Activated T-cell treated with anti-CD3 and anti-CD28 coated beads, Interleukin-2, amount 50 U/mL, for 1 hour (primary cell): ENCODE measurements at places on chromosomes 12 and 14.

DNA sequence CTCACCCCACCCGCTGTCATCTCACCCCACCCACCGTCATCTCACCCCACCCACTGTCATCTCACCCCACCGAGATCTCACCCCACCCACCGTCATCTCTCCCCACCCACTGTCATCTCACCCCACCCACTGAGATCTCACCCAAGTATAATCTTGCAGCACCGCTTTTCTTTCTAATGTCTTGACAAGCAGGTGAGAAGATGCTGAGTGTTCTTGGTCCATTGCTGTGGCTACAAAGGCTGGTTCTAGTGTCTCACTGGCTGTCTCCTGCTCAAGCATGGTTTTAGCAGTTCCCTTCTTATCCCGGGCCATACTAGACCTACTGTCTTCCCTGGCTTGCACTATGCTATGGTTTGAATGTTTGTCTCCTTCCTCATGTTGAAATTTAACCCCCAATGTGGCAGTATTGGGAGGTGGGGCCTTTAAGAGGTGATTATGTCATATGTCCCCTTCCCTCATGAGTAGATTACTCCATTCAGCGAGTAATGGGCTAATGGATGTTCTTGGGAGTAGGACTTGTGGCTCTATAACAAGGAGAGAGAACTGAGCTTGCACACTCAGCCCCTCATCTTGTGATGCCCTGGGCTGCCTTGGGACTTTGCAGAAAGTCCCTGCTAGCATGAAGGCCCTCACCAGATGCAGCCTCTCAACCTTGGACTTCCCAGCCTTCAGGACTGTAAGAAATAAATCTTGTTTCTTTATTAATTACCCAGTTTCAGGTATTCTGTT is 47.7 kb upstream of the PPP2R5C start:
- DNase-seq, result peak; percentile 33

DNA sequence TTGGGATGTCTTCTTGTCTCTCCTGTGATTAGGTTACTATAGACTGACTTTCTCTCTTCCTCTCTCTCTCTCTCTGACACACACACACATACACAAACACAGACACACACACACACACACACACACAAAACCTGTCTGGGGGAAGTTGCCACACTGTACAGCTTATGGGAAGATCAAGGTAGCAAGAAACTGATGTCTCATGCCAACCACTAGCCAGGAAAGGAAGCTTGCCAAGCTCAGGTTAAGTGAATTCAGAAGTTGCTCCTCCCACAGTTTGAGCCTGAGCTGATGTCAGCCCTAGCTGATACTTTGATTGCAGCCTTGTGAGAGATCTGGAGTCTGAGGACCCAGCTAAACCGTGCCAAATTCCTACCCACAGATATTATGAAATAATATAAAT is 67.1 kb downstream of the PPFIA2 start:
- DNase-seq, result no peak

GRCh38 chr14:73223049-73223448 is 14.3 kb upstream of the PAPLN start:
- no peak for DNase-seq

DNA sequence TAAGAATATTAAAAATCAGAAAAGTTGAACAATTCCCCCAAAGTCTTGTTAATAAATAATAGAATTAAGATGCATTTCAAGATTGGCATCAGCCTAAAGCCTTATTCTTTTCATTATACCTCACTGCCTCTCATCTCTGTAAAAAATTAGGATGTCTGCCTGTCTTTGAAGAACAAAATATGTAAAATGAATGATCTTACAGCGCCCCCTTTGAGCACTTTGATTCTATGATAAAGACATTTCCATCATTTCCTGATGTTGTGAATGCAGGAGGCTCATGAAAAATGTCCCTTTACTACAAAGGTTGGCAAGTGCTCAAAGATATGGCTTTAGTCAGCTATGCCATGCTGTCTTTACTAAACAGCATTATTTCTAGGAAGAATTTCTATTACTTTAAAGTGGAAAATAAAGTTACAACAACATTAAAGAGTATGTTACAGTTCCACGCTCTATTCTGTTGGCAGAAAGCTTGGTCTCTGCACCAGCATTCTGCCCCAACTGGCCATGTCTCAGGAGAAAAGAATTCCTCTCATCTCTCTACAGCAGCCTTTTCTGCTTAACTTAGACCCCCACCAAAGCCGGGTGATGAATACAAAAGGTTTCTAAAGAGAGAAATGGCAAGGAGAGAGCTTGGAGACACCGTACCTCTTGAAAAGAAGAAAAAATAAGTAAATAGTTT is 95.1 kb downstream of the LLPH start:
- DNase-seq, result no peak

GRCh38 chr14:53958628-53959027 is 2.0 kb upstream of the BMP4 start:
- no peak for DNase-seq

DNA sequence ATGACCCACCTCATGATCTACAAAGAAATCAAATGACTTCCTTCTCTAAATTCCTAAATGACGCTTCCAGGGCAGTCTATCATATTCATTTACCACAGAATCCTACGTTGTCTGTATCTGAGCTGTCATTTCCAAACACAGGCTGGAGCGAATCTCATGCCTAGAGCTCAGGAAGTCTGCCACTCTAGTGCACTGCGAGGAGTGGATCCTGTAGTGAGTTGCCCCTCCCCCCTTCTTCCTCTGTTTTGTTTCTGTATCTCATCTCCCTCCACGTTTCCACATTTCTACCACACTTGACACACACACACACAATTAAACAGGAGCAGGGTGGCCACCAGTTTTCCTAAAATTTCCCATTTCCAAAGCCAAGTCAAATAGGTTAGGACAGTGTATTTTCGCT is 415.4 kb upstream of the PRICKLE1 start:
- no peak for DNase-seq

DNA sequence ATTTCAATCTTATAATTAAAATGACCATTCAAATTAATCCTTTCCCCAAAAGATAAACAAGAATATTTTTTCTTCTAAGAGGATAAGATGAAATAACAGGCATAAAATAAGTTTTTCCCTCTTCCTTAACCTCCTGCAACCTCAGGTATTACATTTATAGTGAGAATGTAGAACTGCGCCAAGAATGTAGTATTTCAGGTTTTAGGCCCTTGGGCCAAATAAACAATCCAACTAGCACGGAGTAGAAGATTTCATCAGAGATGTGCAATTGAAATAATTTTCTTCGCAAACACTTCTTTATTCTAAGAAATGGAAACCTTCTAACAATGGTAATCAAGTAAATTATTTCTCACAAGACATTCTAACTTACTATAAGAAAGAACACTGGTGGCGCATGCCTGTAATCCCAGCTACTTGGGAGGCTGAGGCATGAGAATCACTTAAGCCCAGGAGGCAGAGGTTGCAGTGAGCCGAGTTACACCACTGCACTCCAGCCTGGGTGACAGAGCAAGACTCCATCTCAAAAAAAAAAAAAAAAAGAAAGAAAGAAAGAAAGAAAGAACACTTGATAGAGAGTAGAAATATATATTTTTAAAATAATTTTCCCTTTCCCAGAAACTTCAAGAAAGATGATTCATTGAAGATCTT is 100.8 kb downstream of the TAOK3 start:
- DNase-seq, result no peak
